NCI-H1105 treated with DMSO at 0.1 percent for 48 hours (cell line): ENCODE measurements at places on chromosomes 3 and 15.
A peak's percentile ranks its signal among the peaks of the same experiment; 100 is the strongest.

DNA sequence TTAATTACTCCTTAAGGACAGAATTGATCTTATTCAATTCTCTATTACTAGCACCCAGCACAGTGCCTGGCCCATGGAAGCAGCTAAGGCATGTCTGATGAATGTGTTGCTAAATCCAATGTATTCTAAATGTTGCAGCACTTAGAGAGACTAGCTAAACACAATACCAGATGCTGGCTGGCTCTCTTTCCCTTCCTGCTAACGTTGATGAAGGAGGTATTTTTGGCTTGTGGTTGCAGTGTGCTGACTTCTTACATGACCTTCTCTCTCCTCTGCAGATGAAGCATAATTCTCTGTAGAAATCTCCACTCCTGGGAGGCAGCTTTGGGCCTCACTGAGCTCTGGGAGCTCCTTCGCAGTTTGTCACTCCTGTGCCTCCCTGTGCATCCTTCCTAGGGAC, 183.6 kb downstream of the PEX5L start:
- DNase-seq = no peak

DNA sequence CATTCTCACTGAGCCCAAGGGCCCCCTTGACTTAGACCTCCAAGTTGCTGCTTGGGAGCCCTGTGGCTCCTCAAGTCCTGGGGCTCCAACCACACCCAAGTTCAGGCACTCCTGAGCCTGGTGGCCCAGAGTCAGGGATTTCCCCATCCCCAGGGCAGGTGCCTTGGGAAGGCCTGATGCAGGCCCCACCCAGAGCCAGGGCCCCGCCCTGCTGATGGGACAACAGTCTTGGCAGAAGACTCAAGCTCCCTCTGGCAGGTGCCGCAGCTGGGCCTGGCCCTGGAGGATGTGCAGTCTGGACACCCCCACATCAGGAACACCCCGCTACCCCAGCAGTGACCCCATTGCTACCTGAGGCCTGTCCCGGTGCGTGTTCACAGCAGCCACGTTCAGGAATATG, 17.7 kb upstream of the SHISA5 start:
- DNase-seq = no peak

- DNase-seq = no peak
Measured at GRCh38 chr3:69250014-69250413, 127.6 kb upstream of the LMOD3 start.

DNA sequence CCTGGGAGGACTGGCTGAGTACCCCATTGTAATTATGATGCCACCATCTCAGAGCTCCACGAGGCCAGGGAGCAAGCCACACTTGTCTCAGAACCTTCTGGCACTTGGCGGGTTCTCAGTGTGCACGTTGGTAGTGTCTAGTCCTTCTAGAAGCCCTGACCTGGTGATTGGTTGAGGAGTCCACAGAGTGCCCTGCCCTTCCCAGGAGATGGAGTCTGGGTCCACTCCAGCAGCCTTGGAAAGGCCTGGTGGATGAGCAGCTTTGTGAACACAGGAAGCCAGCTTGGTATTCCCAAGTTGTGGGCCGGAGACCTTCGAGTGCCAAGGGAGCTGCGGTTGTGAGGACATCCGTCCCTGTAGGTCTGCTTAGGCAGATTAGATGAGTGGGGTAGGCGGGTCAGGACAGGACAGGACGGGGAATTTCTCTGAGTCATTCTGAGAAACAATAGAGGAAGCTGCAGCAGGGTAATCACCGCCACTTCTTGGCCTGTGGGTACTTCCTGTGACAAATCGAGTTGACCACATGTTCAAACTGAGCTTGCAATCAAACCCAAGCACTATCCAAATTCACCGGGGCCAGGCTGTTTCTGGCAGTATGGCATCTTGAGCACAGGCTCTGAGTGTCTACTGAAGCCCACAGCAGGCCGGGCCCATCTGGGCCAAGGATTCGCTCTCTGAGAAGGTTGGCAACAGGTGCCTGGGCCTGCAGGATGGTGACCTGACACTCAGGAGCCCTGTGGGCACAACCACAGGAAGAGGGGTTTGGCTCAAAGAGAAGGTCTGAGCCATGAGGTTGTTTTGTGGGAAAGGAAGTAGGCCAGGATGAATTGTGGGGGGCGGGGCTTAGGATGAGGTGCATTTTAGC, 71.5 kb upstream of the PLXNA1 start:
- DNase-seq = no peak

GRCh38 chr15:77487469-77487842, 66.8 kb downstream of the HMG20A start:
- DNase-seq = no peak

DNA sequence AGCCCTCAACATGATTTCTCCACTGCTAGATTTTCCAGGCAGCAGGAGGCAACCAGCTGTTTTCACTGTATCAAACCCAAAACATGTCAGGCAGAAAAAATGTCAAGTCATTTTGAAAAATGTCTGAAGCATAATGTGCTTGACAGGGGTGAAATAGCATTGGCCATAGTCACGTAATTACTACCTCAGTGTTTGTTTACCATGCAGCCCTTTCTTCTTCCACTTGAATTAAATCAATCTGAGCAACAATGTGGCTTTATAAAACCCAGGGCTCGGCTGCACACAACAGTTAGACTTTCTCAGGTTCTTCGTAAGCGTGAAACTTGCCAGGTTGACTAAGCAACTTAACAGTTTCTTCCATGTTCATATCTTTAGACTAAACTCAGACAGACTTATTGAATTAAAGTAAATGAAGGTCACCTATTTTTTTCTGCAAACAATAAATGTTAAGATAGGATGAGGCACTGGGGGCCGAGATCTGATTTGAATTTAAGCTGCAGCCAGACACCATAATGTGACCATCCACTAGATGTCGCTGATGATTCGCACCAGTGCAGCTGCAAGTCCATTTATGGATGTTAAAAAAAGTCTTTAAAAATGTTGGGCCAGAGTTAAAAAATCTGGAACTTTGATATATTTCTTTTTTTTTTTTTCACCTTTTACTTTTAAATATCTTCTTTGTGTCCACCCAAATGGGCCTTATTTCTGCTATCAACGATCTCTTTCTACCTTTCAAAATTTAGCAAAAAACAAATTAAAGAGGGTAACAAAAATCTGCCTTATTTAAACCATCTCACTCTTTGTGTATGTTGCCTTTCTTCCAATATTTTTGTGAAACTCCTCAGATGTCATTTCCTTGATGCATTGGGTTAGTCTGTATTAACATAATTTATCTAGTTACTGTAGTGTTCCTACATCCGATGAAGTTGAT, 305.9 kb downstream of the CACNA2D3 start:
- DNase-seq = peak; percentile 83
